Heart right ventricle (tissue), 16 donors: ENCODE measurements at places on chromosomes 6 and 20.
A peak's percentile ranks its signal among the peaks of the same experiment; 100 is the strongest.

DNA sequence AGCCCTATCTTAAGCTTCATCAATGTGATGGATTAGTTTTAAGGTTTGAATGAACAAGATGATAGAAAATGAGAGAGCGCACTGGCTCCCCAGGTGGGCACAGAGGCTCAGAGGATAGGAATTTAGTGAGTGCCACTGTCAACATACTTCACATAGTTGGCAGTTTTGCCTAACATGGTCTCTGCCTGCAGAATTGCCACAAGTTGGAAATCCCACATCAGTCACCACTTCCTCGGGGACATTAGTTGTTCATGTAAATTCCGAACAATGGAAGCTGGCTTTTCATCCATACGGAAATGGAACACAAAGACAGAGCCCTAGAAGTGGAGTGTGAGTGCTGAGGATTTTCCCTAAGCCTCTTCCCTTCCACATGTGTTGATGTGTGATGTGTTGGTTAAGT is 123.9 kb upstream of the PHACTR1 start:
- no peak for DNase-seq

GRCh38 chr6:69593706-69594105 is 203.1 kb downstream of the LMBRD1 start:
- DNase-seq: no peak

GRCh38 chr6:144447472-144447871 is 162.3 kb downstream of the UTRN start:
- DNase-seq: no peak

DNA sequence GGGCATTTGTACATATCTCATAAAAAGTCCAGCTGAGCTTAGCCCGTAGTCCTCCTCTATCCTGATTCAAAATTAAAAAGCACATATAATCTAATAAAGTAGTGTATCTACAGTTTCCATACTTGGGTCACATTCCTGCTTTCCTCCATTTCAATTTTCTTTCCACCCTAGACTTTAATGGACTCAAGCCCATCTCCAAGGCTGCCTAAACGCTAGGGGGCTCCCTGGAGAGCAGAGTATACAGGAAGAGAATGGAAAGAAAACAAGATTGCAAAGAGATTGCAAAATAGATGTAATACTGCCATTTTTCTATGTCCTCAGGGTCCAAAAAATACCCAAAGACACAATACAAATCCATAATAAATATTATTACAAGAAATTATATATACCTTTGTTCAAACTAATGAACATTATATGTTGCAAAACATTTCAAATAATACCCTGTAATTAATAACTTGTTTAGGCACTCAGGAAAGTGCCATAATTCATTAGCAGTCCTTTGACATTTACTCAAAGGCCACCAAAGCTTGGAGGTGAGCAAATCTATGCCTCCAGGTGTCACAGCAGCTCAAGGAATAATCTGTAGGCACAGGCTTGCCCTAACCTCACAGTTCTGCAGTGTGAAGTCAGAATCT is 2.4 kb upstream of the MCM3 start:
- peak; percentile 56 for DNase-seq

- DNase-seq: no peak
Measured at GRCh38 chr6:33868141-33868540, 64.3 kb upstream of the MLN start.

- DNase-seq: peak; percentile 52
Measured at GRCh38 chr20:21719592-21720214, 14.2 kb downstream of the PAX1 start.

GRCh38 chr6:89264296-89264695 is 47.1 kb upstream of the GABRR1 start:
- DNase-seq: no peak

DNA sequence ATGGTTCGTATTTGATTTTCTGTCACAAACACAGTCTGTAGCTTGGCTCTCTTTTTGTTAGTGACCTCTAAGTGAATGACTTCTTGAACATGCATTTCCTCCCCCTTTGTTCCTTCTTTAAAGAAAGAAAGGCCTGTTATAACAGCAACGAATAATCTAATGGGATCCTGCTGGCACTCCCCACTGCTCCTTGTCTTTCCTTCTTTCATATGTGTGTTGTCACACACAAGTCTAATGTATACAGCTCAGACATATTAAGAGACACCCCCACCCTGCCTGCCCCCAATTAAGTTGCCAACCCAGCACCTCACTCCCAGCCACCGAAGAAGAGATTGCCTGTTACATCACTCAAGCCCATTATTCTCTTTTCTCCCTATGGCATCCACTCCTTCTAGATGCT is 4.9 kb upstream of the SAMD5 start:
- DNase-seq: no peak

DNA sequence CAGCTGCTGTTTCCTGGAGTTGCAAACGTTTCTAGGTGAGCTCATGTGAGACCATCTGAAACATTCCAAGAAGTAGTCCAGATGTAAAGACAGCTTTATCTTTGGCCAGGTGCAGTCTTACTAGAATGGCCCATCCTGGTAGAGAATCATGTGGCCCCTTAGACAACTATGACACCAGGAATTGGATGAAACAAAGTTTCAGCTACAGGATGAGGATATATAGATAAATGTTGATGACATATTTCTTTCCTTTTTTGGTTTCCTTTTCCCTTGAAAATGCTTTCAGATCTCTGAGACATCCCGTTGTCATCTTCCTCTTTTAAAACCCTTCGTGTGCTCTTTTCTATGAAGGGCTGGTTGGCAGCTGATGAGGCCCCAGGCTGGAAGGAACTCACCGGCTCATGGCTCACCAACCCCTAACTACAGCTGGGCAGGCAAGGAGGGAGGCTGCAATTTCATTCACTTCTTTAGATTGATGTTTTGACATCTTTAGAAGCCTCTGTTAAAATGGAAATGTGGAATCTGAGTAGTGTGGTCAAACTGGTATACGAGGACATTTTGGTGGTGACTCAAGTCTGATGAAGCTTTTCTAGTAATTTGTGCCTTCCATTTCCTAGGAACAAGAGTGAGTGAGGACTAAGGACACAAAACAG is 167.9 kb upstream of the TNFAIP3 start:
- DNase-seq: no peak

DNA sequence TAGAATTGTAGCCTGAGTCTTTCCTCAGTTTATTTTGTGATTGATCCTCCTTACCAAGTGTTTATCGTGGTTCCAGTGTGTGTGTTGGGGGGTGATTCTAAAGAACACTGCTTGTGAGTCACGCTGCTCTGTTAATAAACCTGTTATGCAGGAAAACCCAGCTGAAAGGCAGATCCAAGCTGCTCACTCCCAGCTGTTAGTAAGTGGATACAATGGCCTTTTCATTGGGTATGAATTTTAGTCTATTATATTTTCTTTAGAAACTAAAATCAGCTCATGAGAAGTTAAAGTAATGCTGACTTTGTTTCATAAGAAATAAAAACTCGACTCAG is 12.2 kb upstream of the DSTN start:
- DNase-seq: no peak

DNA sequence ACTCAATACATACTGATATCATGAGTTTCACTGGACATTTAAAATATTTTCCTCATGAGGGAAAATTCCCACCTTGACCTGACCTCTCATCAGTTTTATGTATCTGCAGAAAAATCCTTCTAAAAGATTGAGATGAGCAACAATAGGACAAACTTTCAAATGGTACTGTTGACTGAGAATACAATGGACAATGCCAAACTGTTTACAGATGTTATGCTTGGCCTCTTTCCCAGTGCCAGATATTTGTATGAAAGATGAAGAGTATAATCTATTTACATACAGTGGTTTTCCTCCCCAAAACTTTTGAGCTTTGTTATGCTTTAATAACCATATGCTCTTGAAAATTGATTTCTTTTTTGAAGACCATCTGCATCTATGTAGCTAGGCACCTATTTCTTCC is 245.1 kb upstream of the RSPO3 start:
- no peak for DNase-seq

DNA sequence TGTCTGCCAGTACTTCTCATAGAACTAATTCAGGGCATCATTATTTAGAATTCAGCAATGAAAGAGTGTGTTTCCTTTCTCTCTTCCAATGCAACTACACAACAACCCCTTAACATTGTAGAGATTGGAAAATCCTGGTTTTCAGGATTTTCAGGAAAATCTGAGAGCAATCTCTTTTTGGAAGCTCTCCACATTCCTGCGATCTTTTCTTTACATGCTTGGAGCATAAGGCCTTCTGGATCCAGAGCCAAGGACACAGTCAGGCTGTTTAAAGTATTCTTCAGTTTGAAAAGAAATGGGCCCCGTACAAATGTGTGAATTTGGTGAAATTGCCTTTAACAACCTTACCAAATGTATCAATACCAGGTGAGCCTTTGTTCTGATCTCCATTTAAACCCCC is 469.7 kb downstream of the PKHD1 start:
- DNase-seq: no peak

DNA sequence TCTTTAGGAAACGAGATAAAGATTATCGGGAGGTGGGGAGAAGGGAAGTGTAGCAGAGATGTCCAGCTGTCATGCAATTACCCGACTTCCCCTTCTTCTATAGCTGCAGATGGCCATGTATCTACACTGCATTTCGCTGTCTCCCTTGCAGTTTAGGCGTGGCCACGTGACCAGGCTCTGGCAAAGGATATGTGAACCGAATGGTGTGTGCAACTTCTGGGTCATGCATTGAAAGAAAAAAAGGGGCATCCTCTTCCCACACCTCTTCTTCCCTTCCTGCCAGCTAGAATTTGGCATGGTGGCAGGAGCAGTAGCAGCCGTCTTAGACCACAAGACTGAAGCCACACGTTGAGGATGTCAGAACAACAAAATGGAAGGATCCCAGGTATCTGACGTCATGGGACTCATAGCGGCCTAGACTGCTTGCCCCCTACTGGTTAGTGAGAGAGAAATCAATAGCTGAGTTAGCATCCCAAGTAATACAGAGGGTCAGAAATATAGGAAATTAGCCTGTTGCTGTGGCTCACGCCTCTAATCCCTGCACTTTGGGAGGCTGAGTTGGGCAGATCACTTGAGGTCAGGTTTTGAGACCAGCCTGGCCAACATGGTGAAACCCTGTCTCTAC is 32.8 kb downstream of the TCF15 start:
- DNase-seq: no peak
